Stimulated activated naive CD8-positive, alpha-beta T cell treated with anti-CD3 and anti-CD28 coated beads, Interleukin-15, Interleukin-2, amounts not matched to agents 100 U/mL and 50 U/mL, for 24 hours (primary cell): ENCODE measurements at places on chromosomes 11 and 22.

DNA sequence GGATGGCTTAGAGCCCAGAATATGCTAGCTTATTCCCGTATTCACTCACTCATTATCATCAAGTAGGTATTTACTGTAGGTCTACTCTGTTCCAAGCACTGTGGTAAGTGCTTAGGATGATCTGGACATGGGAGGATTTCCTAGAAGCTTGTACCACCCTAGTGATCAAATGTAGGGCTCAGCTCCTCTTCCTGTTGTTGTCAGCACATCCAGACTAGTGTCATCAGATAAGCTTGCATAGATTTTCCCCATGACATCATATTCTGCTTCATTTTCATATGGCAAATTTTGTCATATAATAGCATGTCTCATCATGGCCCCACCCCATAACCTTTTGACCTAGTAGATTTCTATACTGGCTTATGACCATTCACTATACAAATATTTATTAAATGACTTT lies 19.3 kb upstream of the NUCB2 start:
- DNase-seq, result no peak

- DNase-seq, result no peak
Observed at GRCh38 chr22:28034760-28035401, 115.8 kb upstream of the PITPNB start.

DNA sequence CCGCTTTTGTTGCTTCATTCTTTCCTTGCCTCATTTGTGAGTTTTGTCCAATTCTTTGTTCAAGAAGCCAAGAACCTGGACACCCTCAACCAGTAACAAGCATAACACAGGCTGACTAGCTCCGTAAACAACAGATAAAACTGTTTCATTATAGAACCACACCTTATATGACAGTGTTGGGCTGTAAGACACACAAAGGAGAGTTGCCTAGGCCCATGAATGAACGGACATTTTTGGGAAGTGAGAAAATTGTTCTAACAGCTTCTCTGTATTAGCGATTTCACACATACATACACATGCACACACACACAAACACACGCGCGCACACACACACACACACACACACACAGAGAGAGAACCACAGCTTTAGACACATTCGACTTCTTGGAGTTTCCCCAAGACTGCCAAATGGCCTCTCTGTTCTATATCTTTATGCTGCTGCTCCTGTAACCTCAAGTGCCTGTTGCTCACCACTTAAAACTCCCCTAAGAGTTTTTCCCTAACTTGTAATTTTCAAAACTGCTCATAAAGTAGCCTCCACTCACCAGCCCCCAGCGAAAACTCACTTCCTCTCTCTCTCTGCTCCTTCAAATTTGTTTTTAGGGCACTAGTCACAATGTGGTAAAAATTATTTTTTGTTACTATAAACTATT lies 35.9 kb downstream of the CTSC start:
- no peak for DNase-seq

GRCh38 chr11:134861490-134862104 lies 449.6 kb upstream of the B3GAT1 start:
- DNase-seq, result no peak

DNA sequence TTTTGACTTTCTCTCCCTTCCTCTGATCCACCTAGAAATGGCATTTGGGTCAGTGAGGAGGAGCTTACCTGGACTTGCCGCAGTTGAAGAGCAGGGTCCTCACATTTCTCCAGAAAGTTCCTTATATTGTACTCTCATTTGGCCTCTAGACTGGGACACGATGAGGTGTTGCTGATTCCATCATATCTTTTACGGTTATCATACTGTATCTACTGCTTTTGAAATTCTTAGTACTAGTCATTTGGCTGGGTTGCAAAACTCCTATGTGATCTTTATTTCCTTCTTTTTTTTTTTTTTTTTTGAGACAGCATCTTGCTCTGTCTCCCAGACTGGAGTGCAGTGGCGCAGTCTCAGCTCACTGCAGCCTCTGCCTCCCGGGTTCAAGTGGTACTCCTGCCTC lies 58.7 kb upstream of the FAM181B start:
- no peak for DNase-seq

- DNase-seq, result no peak
Observed at GRCh38 chr22:19239464-19239863, 52.1 kb downstream of the CLTCL1 start.

DNA sequence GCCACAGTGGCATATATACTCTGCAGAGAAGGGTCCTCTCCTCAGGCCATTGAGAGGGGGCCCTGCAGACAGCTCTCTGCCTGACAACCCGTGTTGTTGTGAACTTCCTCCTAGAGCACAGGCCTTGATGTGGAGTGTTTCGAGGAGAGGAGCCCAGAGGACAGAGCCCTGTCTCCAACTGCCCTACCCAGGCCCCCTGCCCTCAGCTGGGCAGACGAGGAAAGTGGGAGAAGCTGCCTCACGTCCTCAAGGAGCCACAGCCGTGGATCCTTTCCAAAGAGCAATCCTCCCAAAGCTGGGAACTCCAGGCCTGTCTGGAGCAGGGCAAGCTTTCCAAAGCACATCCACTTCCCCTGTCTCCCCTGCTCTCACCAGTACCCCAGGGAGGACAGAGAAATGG lies 10.7 kb downstream of the LMO1 start:
- no peak for DNase-seq
